ENCODE measurements at places on chromosomes 1 and 21.

DNA sequence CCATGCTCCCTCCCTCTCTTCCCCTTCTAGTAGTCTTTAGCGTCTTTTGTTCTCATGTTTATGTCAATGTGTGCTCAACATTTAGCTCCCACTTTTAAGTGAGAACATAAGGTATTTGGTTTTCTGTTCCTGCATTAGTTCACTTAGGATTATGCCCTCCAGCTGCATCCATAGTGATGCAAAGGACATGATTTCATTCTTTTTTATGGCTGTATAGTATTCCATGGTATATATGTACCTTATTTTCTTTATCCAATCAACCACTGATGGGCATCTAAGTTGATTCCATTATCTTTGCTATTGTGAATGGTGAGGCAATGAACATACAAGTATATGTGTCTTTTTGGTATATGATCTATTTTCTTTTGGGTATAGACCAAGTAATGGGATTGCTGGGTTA lies 38.3 kb upstream of the PALMD start:
- no peak for DNase-seq

DNA sequence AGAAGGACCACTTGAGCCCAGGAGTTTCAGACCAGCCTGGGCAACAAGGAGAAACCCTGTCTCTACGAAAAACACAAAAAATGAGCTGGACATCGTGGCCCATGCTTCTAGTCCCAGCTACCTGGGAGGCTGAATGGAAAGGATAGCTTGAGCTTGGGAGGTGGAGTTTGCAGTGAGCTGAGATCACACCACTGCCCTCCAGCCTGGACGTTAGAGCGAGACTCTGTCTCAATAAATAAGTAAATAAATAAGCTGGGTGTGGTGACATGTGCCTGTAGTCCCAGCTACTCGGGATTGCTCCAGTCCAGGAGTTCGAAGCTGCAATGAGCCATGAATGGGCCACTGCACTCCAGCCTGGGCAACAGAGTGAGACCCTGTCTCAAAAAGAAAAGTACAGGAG lies 3.6 kb downstream of the AKR1A1 start:
- no peak for DNase-seq

GRCh38 chr1:180353945-180354344 lies 123.9 kb downstream of the LHX4 start:
- DNase-seq = no peak

DNA sequence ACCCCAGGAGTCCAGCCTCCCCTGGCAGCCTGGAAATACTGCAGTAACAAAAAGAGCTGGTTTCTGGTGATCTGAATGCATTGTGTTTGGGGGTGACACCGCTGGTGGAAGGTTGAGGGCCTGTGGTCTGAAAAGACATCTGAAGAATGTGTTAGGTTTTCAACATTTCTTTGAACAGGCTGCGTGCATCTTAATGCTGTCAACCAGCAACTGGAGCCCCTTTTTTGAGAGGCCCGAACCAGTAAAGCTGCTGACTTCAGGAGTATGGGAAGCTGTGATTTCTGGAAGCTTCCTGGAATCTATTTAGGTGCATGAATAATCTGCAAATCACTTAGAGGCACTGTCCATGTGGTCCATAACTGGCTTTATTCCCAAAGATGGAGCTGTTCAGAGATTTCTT lies 17.0 kb downstream of the ATP5PO start:
- DNase-seq = no peak

GRCh38 chr1:234879147-234880080 lies 249.2 kb downstream of the TOMM20 start:
- DNase-seq = no peak

GRCh38 chr1:59763418-59763817 lies 51.3 kb upstream of the HOOK1 start:
- DNase-seq = no peak

DNA sequence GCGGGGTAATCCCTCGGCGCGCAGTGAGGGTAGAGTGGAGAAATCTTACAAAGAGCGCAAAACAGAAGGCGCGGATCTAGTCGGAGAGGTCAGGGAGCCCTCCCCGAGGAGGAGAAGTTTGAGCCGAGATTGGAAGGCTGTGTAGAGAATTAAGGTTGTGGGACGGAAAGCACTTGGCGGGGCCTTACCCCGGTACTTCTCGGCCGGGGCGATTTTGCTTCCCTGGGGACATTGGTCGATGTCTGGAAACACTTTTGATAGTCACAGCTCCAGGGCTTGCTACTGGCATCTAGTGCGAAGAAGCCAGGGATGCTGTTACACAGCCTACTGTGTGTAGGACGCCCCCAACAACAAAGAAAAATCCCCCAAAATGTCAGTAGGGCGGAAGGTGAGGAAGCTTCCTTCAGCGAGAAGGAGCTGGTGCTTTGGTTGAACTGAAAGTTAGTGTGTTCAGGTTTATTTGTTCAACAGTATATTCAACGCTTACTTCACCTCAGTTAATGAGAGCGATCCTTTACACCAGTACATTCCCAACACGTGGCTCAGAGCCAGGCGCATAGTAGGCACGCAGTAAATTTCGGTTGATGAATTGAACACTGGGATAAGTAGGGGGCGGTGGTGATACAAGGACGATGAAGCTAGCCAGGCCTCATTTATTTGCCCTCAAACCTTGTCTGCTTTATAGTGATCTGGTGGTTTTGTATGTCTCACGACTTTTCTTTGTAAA lies 807 bp downstream of the CEP85 start:
- no peak for DNase-seq

- DNase-seq = no peak
Observed at GRCh38 chr1:206663362-206663761, 21.3 kb upstream of the MAPKAPK2 start.

GRCh38 chr1:27144920-27145661 lies 9.8 kb downstream of the SLC9A1 start:
- DNase-seq = no peak

GRCh38 chr1:110328700-110329099 lies 10.5 kb upstream of the RBM15 start:
- no peak for DNase-seq

GRCh38 chr1:39104158-39105060 lies 78.3 kb downstream of the NDUFS5 start:
- DNase-seq = no peak

DNA sequence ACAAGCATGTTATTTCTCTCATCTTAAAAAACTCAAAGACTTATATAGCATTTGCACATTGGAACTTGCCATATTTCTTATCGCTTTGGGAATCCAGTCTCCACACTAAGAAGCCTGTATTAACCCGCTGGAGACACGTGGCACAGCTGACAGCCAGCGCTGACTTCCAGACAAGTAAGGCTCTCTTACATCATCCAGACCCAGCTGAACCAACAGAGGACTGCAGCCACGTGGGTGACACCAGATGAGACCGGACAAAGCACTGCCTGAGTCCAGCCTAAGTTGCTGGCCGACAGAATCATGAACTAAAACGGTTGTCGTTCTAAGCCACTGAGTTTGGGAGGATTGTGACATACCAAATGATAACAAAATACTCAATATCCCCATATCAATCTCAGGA lies 6.3 kb upstream of the CD247 start:
- DNase-seq = no peak

DNA sequence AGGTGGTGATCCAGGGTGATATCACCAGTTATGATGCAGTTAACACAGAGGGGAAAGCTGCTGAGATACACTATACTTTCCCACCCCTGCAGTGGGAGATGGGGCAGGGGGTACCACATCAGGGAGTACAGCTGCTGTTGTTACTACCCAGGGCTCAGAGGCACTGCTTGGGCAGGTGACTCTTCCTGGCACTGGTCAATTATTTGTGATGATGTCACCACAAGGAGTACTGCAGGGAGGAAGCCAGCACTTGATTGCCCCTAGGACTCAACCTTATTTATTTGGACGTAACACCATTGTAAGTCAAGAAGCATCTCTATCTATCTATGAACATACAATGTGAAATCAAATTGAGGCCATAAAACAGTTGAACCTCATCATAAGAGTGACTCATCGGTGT lies 10.1 kb downstream of the IFNAR1 start:
- no peak for DNase-seq

DNA sequence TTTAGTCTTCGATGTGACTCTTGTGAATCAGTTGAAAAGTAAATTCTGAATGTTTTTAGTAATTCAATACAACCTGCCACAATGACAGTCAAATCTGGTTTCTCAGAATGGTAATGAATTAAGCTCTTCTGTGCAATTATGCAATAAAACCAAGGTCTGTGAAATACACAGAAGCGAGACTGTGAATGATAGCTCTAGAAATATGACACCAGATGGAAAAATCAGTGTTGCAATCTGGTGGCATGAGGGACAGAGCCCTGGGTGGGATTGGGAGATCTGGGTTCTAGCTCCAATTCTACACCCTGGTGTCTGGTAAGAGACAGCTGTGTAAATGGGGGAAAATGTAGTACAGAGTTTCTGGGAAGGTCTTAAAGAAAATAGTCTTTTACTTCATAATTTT lies 586.4 kb upstream of the ZRANB2 start:
- DNase-seq = no peak

DNA sequence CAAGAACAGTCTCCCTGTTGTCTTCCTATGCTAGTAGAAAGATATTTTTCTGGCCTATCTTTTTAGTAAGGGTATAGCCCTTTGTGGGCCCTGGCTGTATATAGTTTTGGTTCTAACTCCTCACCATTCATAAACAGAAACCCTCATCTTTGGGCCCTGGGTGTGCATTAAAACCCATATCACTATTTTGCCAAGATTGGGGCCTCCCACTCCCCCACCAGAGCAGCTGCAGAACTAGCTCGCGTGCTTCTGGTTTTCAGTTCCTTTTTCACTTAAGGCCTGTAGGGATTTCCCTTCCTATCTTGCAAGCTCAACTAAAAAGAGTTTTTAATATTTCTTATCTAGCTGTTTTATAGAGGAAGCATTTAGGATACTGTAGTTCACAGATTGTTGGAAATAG lies 106.4 kb downstream of the RGL1 start:
- DNase-seq = no peak

DNA sequence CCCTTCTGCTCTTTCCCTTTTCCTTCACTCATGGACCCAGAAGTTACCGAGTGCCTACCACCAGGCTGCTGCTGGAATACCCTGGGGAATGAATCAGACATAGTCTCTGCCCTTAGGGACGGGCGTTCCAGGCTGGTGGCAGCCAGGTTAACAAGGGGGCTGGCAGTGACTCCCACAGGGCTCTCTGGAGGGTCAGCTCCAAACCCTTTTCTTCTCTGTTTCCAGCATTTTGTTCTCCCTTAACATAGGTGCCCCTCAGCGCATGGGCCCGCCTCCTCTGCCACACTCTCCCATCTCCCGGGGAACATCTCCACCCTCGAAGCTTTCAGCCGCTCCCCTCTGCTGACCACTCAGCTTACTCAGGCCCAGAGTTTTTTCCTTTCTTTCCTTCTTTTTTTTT lies 62.9 kb upstream of the LRP8 start:
- no peak for DNase-seq

- no peak for DNase-seq
Observed at GRCh38 chr1:183080406-183080805, 57.2 kb downstream of the LAMC1 start.

DNA sequence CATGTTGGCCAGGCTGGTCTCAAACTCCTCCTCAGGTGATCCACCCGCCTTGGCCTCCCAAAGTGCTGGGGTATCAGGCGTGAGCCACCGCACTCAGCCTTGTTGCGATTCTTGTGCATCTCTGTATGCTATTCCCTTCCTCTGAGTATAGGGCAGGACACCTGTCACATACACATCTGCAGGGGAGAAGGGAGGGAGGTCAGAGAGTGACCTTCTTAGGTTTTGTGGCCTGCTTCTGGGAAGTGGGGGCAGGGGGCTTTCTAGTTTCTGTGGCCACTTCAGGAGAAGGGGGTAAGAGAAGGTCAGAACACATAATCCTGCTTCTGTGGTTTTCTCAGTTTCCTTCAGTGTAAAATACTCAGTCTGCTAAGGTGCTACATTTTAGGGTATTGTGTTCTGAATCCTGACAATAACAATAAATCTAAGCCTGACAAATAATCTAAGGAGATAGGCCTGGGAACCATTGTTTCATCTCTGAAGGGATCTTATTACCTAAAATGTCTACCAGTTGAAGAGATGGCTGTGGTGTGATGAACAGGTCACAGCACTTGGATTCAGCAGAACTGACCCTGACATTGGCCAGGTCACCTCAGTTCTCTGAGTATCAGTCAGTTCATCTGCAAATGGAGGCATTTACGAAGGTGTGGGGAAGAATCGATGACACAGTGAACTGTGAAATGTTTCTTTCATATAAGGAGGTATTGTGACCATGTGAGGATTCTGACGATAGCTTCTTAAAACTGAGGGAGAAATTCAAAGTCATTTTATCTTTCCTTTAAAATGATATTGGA lies 212.6 kb upstream of the L1TD1 start:
- DNase-seq = no peak

GRCh38 chr1:244344001-244344400 lies 107.7 kb downstream of the ADSS2 start:
- DNase-seq = no peak

GRCh38 chr1:212718499-212718898 lies 18.9 kb upstream of the BATF3 start:
- no peak for DNase-seq

- no peak for DNase-seq
Observed at GRCh38 chr1:193973428-193973827, 787.0 kb upstream of the B3GALT2 start.

- no peak for DNase-seq
Observed at GRCh38 chr1:204883405-204883804, 12.7 kb downstream of the NFASC start.

DNA sequence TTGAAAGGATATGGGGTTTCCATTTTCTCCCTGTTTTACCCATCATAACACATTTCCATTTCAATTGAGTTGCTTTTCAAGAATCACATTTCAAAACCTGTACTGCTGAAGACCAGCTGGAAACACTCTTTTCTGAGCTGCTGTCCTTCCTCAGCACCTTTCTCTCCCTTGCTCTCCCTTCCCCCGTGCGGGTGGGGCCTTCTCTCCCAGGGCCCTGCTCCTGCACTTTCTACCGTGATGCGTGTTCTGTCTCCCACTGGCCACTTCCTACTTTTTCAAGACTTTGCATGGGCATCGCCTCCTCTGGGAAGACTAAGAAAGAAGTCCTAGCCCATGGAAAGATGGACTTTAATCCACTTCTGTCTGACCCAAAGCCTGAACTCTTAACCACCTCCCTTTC lies 390.4 kb downstream of the PTPRU start:
- DNase-seq = no peak

- no peak for DNase-seq
Observed at GRCh38 chr1:170168265-170168664, 22.5 kb downstream of the NTMT2 start.

DNA sequence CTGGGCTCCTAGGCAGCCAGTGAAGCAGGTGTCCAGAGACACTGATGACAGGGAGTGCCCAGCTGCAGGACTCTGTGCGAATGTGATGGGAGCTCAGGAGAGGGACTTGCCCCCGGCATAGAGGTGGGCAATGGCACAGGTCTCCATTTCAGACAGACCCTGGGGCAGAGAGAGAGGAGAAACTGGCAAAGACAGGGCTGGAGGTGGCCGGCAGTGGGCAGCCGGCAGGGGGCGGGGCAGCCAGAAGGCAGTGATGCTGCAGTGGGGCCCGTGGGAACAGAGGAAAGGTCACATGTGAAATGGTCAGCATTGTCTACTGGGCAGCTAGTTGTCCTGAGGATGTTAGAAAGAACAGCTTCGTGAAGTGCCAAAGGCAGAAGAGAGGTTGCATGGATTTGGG lies 112.6 kb downstream of the HUNK start:
- DNase-seq = no peak

- no peak for DNase-seq
Observed at GRCh38 chr1:41726292-41726691, 192.4 kb downstream of the HIVEP3 start.

GRCh38 chr1:59833022-59833421 lies 18.3 kb downstream of the HOOK1 start:
- no peak for DNase-seq

Data from activated naive CD8-positive, alpha-beta T cell treated with anti-CD3 and anti-CD28 coated beads, Interleukin-2, amount 50 U/mL, for 16 hours (primary cell).